ENCODE measurements at places on chromosomes 1 and 21.
A peak's percentile ranks its signal among the peaks of the same experiment; 100 is the strongest.

GRCh38 chr1:175543447-175543846, 199.9 kb downstream of the TNR start:
- DNase-seq: no peak

- no peak for DNase-seq
These were observed 75.2 kb downstream of the PLPPR5 start for GRCh38 chr1:98929437-98929836.

DNA sequence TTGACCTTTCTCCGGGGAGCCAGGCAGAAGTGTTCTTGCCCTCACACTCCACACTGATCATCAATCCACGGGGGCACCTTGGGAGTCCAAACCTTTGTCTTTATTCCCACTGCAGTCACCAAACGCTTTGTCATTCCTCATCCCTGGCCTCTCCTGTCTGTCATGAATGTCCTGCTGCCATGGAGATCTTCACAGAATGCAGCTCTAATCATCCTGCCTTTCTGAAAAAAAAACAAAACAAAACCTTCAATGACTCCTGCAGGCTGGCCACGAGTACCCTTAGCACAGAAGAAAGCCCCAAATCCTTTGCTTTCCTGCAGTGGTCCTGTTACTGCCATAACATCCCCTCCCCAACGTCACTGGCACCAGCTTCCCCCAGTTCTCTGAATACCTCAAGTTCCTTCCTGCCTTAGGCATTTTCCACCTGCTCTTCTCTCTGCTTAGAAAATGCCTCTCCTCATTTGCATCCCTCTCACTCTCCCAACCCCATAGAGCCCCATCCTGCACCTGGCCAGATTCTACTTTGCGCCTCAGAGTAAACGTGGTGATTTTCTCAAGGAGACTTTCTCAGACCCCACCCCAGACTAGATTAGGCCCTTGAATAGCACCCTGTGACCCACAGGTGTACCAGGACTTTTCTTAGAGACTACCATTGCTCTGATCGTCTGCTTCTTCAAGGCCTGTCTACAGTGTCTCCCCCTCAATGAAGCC, 131.2 kb downstream of the AK5 start:
- no peak for DNase-seq

GRCh38 chr21:40049031-40049930, 182.0 kb downstream of the PCP4 start:
- DNase-seq: peak; percentile 51

- peak; percentile 59 for DNase-seq
These were observed 556 bp downstream of the GMEB1 start for GRCh38 chr1:28668956-28669723.

DNA sequence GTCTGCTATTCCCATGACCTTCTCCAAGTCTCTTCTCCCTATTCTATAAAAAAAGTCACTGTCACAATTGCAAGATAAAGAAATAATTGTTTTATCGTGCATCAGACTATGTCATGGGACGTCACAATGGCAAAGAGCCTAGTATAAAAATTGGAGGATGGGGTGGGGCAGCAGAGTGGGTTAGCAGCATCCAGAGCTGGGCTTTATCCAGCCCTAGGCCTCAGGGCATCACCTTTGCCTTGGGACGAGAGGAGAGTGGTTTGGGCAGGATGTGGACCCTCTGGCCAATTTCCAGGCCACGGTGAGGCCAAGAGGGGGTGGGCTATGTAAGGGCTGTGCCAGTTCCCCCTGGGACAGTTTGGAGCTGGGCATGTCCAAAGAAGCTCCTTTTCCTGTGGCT, 25.7 kb downstream of the WNT4 start:
- no peak for DNase-seq
